ENCODE measurements at places on chromosomes 2 and 18. TPM values are rescaled to one million over a fixed set of nuclear protein-coding genes. Genes with fewer than 3 reads are reported as not detected.

- DNase-seq, result no peak
These were observed 5.1 kb downstream of the SLC39A10 start for GRCh38 chr2:195662138-195662537.

- no peak for DNase-seq
These were observed 293.8 kb upstream of the SLC14A2 start for GRCh38 chr18:45321520-45321919.

DNA sequence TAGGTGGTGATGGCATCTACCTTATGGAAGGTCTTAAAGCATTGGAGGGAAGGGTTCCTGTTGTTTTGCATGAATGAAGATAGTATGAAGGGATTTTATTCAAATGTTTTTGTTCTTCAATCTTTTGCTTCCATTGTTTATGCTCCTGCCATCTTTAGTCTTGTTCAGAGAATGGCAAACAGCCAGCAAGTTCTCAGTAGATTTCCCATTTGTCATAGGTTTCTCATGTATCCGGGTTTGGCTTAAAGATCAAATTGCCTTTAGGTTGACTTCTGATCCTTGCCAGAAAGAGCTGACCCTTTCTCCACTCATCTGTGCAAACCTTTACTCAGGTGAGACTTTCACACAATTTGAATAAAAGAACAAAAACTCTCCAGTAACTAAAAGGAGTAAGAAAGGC, 44.2 kb upstream of the STAT4 start:
- no peak for DNase-seq

DNA sequence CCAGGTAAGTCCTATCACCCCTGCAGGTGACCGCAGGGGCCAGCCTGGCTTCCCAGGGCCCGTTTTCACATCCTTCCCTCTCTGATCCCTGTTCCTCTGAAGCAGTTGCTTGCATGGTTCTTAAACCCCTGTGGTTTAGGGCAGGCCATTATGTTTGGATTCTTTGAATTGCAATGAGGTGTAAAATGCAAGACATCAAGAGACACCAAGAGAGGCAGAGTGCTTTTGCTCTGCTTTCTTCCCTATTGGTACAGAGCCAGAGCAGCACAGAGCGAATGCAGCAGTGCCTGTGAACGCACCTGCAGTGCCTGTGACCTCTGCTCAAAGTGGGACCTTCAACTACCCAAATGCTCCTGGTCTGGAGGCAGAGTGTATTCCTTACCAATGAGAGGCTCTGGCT, 7.6 kb downstream of the RFX8 start:
- DNase-seq, result no peak

GRCh38 chr2:149082735-149083134, 44.2 kb downstream of the LYPD6B start:
- DNase-seq, result no peak

DNA sequence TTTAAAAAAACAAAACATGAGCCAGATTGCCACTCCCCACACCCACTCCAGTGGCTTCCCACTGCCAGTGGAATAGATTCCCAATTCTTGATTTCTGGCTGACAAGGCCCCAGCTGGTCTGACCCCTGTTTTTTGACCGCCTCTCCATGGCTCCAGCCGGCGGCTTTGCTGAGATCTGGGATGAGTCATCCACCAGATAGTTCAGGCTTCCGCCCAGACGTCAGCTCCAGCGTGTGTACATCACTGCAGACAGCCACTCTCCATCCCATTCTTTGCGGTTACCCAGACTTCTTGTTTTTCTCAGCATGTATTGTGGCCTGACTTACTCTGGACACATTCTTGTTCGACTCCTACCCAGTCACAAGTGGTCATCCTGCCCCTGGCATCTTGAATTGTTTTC, 227.9 kb downstream of the GBX2 start:
- DNase-seq, result peak; percentile 94

DNA sequence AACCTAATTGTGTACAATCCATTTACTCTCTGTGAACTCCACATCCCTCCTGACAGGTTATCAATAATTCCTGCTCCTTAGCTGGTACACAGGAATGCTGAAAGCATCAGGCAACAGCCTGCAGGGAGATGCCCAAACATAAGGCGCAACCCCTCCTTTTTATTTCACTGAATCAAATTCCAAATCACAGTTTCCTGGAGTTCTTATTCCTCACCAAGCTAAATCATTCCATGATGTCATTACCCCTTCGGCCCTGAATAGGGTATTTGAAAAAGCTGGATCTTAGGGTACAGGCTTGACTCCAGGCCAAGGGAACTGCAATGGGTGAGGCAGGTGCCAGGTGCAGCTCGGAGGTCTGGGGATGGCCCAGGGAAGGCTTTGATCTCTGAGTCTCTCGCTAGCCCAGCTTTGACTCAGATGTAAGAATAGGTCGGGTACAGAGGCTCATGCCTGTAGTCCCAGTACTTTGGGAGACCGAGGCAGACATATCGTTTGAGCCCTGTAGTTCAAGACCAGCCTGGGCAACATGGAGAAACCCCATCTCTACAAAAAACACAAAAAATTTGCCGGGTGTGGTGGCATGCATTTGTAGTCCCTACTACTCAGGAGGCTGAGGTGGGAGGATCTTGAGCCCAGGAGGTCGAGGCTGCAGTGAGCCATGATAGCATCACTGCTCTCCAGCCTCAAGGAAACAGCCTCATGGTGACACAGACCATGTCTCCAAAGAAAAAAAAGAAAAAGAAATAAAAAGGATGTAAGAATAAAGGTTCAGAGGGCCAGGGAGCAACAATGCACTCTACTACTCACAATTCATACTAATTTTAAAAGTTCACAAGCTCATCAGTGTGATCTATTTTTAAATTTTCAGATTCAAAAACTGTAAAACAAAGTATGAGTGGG, 6.8 kb downstream of the FHL2 start:
- peak; percentile 67 for DNase-seq

GRCh38 chr2:149098701-149099100, 60.2 kb downstream of the LYPD6B start:
- peak; percentile 90 for DNase-seq

DNA sequence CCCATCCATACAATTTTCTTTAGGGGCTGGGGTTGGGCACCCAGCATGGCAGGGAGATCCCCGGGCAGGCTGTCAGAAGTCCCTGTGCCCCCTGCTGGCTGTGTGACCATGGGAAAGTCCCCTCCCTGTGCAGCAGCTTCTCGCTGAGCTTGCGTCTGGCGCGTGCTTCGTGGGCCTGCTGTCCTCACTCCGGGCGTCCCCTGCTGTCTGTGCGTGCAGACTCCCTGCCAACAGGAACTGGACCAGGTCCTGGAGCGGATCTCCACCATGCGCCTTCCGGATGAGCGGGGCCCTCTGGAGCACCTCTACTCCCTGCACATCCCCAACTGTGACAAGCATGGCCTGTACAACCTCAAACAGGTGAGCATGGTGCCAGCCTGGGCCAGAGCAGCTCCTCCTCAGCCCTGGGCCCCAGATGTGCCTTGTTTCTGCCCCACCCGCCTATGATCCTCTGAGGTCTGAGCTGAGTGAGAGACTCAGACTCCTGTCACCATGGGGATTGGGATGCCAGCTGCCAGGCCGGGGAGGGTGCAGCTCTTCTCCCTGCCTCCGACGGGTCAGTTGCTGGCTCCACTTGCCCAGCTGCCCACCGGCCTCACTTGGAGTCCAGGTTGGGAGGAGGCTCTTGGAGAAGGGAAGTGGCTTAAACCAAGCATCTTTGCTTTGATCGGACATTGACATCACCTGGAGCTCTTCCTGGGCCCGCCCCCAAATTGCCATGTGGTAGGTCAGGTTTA, 28.6 kb downstream of the IGFBP2 start:
- DNase-seq, result peak; percentile 15

DNA sequence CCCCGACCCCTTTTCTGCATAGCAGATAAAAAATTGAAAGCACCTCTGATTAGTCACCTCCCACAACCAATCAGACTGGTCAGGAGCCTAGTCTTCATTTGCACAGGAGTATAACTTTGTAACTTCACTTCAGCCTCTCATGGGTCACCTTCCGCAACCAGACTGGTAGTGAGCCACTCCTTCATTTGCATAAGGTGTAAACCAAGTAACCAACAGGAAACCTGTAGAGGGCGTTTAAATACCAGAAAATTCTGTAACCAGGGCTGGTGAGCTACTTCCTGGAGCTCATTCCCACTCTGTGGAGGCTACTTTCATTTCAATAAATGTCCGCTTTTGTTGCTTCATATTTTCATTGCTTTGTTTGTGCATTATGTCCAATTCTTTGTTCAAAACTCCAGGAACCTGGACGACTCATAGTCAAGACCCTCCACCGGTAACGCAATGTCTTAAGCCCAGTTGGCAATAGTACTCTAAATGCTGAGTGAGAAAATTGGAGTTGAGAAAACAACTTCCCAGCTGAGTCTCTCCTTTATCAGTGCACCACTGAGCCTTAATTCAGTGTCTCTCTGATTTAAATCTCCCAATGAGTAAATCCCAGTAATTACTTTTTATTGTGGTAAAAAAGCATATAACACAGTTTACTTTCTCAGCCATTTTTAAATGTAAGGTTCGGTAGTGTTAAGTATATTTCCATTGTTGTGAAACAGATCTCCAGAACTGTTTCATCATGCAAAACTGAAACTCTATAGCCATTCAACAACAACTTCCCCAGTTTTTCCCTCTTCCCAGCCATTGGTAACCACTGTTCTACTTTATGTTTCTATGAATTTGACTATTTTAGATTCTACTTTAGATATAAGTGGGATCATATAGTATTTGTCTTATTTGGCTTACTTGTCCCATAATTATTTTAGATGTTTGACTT, 392.7 kb upstream of the SLC8A1 start:
- DNase-seq, result peak; percentile 60

DNA sequence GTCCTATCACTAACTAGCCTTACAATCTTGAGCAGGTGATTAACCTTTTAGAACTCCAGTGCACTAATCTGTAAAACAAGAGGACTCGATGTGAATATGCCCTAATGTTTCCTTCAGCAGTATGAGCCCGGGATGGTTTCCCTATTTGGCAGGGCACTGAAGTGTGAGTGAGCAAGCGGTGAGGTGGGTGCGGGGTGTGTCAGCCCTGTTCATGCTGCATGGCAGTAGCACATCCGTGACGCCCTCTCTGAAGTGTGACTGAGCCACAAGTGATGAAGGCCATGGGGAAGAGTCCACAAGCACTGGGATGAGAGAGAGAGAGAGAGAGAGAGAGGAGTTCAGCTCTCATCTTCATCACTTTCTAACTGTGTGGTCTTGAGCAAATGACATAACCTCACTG, 168.7 kb downstream of the SETBP1 start:
- DNase-seq, result no peak

- DNase-seq, result no peak
These were observed 56.8 kb downstream of the DSC3 start for GRCh38 chr18:30985753-30986152.

DNA sequence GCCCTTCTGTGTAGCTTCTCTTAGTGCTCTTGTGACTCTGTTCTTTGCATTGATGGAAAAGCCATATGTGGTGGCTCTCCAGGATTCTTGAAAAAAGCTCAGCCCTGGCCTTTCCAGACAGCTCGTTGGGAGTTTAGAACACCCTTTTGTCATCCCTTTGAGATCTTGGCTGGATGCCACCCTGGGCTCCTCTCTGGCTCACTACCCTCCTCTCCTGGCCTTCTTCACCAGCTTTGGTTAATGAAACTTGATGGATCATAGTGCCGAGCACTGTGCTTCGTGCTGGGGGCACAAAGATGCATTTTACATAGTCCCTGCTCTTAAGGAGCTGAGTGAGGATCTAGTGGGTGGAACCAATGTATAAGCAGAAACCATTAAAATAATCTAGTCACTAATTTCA, 15.6 kb upstream of the FHOD3 start:
- peak; percentile 34 for DNase-seq

GRCh38 chr2:32534831-32535230, 93.0 kb upstream of the TTC27 start:
- DNase-seq, result no peak

- DNase-seq, result no peak
These were observed 67.3 kb downstream of the UXS1 start for GRCh38 chr2:106126705-106127281.

GRCh38 chr2:234579231-234579962, 82.5 kb upstream of the ARL4C start:
- peak; percentile 80 for DNase-seq

- no peak for DNase-seq
These were observed 427.5 kb upstream of the CDH20 start for GRCh38 chr18:60905699-60906098.

DNA sequence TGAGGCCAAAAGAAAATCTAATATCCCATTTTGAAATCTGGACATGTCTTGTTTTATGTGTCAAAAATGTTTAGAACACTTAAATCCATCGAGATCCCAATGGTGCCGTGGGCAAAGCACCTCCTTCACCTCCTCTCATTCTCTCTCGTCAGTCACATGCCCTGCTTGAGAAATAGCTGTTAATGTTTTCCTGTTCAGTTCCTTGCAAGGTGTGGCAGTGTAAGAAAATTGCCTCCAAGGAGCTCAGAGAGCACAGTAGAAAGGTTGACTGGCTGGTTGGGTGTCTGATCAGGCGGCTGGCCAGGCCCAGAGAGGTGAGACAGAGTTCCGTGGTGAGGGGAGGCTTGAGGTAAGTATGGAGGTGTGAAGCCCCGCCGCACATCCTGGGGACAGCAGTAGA, 210.2 kb downstream of the TSN start:
- DNase-seq, result no peak

GRCh38 chr2:225820826-225821225, 421.3 kb downstream of the NYAP2 start:
- DNase-seq, result no peak

DNA sequence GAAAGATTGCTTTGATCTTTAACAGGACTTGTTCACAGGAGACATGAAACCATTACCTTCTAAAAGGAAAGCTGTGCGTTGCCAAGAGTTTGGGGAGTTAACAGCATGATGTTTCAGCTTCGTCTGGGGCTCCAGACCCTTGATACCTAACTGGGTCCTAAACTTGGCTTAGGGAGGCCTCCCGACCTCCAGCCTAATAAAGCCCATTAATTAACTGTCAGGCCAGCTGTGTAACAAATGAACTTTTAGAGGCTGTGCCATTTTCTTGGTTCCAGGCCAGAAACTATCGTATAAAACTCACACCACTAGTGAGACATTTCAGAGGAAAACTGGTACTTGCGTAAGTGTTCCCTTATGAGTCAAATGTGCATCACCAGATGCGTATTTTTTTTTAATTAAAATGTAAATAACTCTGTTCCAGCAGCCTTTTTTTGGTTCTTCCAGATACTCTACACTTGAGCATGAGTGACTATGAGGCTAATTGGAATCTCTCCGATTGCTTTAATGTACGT, 236.5 kb downstream of the BCL2 start:
- DNase-seq, result peak; percentile 24

GRCh38 chr2:174070281-174070680, 105.1 kb upstream of the SP3 start:
- no peak for DNase-seq

- no peak for DNase-seq
These were observed 10.1 kb downstream of the RFX8 start for GRCh38 chr2:101464841-101465240.

The ALK gene
- total RNA-seq, result 0.37 TPM

The TNFRSF11A gene
- total RNA-seq, result 1.3 TPM

The ADAM23 gene
- not detected for total RNA-seq

The SLC23A3 gene
- total RNA-seq, result 0.02 TPM

The MAPK4 gene
- not detected for total RNA-seq

The SLC1A4 gene
- total RNA-seq, result 11.8 TPM

The ASTL gene
- 0.17 TPM for total RNA-seq

Data from M059J (cell line).